ENCODE measurements at places on chromosomes 5 and 9. TPM values are rescaled to one million over a fixed set of nuclear protein-coding genes. Genes with fewer than 3 reads are reported as not detected.

The PTGES gene
- total RNA-seq = 2.4 TPM

The BICD2 gene
- 39.2 TPM for total RNA-seq

DNA sequence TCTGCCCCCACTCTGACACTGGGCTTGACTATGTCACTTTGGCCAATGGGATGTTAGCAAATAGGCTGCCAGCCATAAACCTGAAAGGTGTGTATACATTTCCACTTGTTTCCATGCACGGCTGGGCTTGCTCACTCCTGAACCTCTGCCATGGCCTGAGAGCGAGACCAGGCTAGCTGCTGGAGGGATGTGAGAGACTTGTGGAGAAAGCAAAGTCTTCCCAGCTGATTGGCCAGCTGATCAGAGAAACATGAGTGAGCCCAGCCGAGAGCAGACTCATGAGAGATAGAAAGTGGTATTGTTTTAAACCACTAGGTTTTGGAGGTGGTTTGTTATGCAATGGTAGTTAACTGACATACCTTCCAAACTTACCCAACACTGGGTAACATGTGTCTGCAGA, 13.9 kb downstream of the FAM193B start:
- no peak for DNase-seq

The ABCA2 gene
- 33.8 TPM for total RNA-seq

DNA sequence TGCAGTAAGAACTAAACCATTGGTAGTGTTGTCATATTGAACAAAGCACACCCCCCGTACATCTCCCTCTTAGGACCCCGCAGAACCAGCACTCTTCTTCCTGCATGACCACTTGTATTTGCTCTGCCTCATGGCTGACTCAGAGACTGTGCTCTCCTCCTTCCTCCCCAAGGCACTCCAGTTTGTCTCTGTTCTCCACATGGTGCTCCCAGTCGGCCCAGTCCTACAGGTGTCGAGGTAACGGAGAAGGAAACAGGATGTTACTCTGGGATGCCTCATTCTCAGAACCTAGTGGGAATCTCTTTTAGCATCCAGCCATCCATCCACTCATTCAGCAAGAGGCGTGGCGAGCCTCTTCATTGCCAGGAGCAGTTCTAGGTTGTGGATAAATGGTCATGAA, 97.0 kb upstream of the NIPAL4 start:
- DNase-seq = no peak

GRCh38 chr5:107815109-107815508, 144.4 kb upstream of the EFNA5 start:
- DNase-seq = no peak

DNA sequence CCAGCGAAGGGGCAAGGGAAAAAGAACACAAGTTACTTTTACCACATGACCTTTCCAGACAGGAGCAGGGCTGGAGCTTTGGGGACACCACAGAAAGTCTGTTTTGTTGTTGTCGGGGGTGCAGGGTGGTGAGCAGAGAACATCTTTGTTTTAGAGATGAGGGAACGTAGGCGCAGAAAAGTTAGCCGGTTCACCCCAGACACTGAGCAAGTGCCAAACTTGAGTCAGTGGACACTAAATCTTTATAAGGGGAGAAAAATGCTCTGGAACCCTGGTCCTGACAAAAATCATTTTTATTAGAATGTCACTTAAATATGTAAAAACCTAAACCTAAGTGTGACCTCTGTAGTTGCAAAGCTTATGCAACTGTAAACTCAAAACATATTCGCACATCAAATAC, 126.4 kb upstream of the GAS1 start:
- DNase-seq = no peak
